ENCODE measurements at places on chromosomes 11 and 22.

- peak; percentile 7 for DNase-seq
Measured at GRCh38 chr11:2185324-2186085, 13.9 kb upstream of the TH start.

DNA sequence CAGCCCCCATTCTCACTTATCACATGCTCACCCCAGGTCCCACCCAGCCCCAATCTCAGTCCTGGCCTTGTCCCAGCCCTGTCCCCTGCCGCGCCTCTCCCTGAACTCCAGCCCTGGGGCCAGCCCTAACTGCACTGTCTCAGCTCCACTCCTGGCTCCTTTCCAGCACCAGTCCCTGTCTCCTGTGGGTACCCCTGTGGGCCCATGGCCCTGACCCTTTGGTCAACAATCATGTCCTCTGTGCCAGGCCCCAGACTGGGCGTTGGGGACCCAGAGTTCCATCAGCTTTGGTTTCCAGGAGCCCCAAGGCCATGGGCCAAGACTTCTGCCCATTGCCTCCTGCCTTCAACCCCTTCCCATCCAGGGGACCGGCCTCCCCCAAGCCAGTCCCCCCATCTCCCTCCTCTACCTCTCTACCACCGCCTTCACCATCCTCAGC lies 757 bp downstream of the SPI1 start:
- no peak for DNase-seq

DNA sequence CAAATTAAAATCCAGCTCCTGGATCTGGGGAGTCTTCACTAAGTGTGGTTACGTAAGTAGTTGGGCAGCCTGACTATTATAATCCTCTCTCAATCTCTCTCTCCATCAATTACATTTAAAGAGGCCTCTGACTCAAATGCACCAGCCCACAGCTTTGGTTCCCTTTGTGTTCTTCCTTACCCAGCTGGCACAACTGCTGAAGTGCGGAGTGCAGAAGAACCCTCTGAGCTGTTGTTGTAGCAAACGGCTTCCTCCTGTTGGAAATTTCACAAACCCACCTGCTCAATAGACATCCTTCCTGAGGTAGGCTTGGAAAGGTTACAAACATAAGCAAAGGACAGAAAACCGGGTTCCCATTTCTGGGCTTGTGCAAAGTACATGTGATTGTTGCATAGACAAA lies 17.0 kb upstream of the SORL1 start:
- no peak for DNase-seq

- DNase-seq, result no peak
Measured at GRCh38 chr22:23478175-23478574, 101.9 kb downstream of the IGLL1 start.

- no peak for DNase-seq
Measured at GRCh38 chr11:5171856-5172255, 17.3 kb upstream of the OR52A1 start.

- DNase-seq, result peak; percentile 52
Measured at GRCh38 chr11:441418-442274, at the start of gene ANO9. Gene ANO9 (minus strand): TSS chr11:442011. CDS start chr11:441926, 85 bp downstream.

DNA sequence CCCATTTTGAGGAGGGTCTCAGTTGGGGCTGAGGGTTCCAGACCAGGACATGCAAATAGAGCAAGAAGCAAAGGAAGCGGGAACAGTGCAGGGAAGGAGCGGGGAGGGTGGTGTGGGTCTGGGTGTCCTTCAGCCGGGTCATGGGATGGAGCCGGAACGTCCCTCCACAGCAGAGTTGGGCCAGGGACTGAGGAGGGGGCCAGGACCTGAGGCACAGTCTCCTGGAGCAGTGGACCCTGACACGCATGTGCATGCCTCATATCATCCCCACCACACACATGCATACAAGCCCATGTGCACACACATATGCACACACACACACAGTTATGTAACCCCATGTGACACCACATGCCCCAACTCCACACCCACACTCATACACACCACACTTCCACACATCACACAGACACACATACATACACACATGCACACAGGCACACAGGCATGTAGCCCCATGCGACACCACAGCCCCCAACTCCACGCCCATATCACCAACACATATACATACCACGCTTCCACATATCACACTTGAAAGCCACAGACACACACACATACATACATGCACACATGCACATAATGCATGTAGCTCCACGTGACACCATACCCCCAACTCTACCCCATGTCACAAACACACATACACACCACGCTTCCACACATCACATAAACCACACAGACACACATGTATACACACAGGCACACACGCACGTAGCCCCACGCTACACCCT lies 1026.6 kb downstream of the BRD1 start:
- DNase-seq, result no peak

GRCh38 chr11:126841999-126842398 lies 158.6 kb downstream of the KIRREL3 start:
- DNase-seq, result peak; percentile 84

- DNase-seq, result no peak
Measured at GRCh38 chr11:66818231-66818955, 24.8 kb upstream of the RCE1 start.

DNA sequence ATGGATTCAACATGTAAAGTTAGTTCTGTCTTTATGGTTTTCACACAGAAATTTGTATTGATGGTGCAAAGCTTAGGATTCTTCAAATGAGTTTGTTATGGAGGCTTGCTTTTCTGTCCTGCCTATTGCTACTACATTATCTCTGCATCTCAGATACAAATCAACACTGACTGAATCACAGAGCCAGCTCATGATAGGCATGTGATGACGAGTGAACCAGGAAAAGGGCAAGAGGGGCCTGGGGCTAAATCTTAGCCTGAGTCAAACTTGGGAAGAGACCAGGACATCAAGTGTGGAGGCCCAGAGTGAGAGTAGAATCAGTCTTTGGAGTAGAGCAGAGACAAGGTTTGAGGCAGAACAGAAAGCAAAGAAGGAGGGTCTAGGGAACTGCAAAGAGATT lies 107.1 kb upstream of the CD44 start:
- DNase-seq, result no peak

- DNase-seq, result peak; percentile 65
Measured at GRCh38 chr11:7143908-7144307, 55.1 kb downstream of the RBMXL2 start.

GRCh38 chr11:13698132-13698531 lies 29.7 kb downstream of the FAR1 start:
- DNase-seq, result no peak

DNA sequence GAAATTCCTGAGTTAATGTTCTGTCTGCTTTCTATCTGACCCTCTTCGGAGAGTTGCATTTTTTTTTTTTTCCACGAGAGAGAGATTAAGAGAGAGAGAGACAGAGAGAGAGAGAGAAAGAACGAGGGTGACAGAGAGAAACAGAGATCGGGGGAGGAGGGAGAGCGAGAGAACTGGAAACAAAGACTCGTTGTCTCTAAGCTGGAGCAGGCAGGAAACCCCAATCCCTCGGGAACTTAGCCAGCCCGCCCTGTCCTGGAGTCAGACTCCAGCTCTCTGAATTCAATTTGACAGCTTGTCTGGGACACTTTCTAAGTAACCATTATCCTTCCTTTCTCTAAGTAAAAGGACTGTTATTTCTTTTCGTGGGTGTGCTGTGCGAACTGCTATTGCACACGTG lies 76.9 kb downstream of the KCNJ1 start:
- peak; percentile 91 for DNase-seq

DNA sequence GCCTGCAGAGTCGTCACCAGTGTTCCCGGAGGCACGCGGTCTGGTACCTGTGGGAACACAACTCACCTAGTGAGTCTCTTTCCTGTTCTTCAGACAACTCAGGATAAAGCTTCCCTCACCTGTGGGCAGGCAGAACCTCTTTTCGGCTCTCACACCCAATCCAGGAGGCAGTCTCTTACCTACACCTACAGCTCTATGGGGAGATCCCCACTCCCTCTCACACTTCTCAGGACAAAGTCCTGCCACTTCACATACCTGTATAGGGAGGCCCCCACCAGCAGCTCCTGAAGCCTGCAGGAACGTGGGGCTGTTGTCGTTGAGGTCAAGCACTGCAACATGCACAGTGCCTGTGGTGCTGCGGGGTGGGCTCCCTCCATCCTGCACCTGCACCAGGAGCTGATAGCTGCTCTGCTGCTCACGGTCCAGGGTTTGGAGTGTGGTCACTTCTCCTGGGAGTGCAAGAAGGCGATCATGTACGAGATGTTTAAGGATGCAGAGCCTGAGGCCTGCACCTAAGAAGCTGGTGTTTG lies 12.2 kb upstream of the TPP1 start:
- no peak for DNase-seq

DNA sequence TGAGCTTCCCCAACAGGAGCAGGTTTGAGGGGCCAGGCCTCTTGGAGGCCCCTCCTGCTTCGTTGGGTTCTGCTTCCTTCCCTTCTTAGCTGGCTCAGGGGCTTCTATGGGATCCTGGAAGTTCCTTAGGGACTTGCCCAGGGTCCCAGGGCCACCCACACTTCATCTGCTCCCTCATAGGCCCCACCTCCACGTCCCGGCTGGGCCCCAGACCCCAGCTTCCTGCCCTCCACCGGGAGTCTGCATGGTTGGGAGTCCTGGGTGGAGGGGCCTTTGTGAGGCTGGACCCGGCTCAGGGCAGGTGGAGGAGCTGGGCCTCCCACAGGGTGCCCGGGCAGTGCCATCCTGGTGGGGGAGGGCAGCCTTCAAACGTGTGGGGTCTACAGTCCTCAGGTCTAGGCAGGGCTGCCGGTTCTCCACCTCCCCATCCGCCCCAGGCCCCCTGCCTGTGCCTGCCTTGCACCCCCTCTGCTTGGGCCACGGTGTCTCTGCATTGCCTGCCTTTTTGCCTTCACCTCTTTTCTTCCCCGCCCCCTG lies 11.6 kb downstream of the OTUB1 start:
- no peak for DNase-seq

DNA sequence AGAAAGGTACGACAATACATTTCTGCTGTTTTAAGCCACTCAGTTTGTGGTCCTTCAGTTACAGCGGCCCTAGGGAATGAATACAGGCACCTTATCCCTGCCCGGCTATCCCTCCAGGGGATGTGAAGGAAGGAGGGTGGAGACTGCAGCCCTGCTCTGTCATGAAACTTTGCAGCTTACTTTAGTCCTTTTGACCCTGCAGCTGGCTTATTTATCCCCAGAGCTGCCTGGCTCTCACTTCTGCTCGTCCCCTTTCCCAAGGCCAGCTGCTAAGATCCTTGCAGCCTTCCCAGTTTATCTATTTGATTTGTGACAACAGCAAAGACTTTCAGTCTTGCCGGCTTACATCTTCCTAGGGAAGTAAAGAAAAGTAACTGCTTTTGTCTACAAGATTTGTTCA lies 55.2 kb downstream of the SC5D start:
- no peak for DNase-seq

GRCh38 chr11:8810540-8811301 lies 100.3 kb upstream of the AKIP1 start:
- DNase-seq, result peak; percentile 94

DNA sequence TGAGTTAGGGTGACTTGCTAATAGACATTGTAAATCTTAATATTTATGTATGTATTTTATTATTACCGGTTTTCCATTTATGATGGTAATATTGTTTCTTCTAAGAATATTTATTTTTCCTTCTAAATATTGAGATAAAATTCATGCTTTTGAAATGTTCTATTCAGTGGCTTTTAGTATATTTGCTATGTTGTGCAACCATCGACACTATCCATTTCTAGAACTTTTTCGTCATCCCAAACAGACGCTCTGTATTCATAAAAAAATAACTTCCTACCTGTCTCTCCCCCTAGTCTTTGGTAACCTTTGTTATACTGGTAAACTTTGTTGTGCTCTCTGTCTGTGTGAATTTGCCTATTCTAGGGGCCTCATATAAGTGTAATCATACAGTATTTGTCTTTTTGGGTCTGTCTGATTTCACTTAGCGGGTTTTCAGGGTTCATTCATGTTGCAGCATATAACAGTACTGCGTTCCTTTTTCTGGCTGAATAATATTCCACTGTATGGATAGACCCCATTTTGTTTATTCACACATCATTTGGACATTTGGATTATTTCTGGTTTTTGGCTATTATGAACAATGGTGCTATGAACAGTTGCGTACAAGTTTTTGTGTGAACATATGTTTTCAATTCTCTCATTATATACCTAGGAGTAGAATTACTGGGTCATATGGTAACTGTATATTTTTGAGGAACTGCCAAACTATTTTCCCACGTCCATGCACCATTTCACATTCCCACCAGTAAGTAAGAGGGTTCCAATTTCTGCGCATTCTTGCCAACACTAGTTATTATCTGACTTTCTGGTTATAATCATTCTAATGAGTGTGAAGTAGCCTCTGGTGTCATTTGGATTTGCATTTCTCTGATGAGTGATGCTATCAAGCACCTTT lies 15.9 kb downstream of the NEAT1 start:
- no peak for DNase-seq

- DNase-seq, result no peak
Measured at GRCh38 chr11:36400766-36401455, 104.8 kb downstream of the PRR5L start.

GRCh38 chr22:20436307-20436767 lies 1.3 kb downstream of the SCARF2 start:
- peak; percentile 75 for DNase-seq

DNA sequence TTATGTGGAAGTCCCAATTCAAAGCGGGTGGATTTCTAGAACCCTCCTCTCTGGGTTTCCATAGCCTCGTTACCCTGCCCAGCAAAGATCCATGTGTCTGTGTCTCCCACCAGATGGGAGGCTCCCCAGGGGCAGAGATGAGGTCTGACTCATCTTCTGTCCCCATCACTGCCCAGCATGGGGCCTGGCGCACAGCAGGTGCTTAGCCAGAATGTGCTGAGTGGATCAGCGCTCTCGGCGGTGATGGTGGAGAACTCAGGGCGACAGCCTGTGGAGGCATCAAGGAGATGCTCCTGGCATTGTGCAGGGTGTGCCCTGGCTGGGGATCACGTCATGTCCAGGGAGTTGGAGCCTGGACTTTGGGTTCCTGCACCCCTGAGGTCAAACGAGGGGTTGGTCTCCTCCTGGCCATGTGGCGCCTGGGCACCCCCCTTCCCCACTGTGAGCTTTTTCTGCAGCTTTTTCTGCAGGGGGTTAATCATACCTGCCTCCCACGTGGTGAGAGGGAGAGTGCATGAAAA lies 46.1 kb upstream of the RFPL3 start:
- no peak for DNase-seq

GRCh38 chr11:20448834-20449233 lies 61.3 kb downstream of the PRMT3 start:
- DNase-seq, result no peak

DNA sequence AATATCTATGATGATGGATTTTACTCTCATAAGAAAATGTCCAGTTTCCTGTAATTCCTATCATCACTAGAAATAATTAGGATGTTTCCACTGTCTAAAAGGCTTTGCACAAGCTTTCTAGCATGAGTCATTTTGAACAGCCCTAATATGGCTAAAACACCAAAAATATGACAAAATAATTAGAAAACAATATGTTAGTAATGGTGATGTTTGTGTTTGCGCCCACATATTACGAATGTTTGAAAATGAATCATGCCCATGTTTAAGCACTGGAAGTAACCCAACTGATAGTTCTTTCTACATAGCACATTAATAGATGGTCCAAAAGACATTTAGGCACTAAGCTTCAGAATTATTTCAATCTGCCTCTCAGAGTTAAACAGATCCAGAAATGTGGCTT lies 96.0 kb downstream of the TRPC6 start:
- DNase-seq, result peak; percentile 8

Measured in eye (tissue), 1 donor.